NCI-H1092 treated with DMSO at 0.1 percent for 48 hours (cell line): ENCODE measurements at places on chromosomes 12 and 14.

DNA sequence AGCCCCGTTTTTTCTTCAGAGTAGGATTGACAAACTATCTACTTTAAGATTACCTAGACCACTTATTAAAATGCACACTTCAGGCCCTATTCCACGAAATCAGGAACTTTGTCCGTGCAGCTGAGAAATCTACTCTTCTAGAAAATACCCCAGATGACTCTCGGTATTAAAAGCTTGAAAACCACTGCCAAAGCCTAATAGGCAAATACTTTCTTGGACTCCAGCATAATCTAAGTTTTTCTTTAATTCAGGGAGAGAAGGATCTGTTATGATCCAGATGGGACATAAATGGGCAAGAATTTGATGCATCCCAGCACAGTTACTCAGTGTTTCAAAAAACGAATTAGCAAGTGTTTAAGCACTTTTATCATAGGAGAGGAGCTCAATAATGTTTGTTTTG is 94.5 kb downstream of the TMX1 start:
- no peak for DNase-seq

DNA sequence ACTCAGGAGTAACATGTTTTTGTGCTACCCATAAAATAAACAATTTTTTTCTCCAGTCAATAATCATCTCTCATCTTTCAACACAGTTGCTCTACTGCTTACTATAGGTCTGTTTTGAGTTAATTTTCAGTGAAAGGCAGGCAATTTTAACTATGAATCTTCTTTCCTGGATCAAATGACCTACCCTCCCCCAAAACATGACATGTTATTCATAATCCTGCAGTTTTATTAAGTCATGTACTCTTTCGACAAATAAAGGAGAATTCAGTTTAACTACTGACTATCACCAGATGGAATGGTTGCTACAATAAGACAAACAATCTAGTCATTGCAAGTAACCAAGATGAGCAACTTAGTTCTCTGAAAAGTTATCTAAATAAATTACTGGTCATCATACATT is 106.0 kb upstream of the FAR2 start:
- no peak for DNase-seq

GRCh38 chr14:68471964-68472508 is 320.8 kb downstream of the ZFP36L1 start:
- no peak for DNase-seq

GRCh38 chr12:111438481-111438880 is 32.8 kb downstream of the SH2B3 start:
- no peak for DNase-seq

GRCh38 chr12:23083267-23083666 is 458.3 kb downstream of the ETNK1 start:
- DNase-seq, result peak; percentile 8

DNA sequence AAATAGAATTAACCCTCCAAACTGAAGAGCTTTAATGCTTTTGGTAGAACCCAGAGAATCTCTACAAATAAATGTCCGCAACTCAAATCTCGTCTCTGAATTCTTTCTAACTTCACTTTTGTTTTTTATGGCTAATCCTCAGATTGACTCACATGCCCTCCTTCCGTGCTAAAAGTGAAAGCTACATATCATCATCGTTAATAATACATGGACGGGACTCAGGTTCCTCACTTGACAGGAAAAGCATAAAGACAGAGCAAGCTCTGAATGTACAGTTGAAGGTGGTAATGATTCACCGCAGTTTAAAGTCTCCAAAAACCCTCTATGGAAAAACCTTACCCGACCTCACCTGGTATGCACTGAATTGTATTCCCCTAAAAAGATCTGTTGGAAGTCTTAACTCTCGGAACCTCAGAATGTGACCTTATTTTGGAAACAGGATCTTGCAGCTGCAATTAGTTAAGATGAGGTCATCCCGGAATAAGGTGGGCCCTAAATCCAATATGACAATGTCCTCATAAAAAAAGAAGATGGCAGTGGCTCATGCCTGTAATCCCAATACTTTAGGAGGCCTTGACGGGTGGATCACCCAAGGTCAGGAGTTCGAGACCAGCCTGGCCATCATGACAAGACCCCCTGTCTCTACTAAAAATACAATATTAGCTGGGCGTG is 147.4 kb upstream of the FOXN3 start:
- DNase-seq, result no peak

DNA sequence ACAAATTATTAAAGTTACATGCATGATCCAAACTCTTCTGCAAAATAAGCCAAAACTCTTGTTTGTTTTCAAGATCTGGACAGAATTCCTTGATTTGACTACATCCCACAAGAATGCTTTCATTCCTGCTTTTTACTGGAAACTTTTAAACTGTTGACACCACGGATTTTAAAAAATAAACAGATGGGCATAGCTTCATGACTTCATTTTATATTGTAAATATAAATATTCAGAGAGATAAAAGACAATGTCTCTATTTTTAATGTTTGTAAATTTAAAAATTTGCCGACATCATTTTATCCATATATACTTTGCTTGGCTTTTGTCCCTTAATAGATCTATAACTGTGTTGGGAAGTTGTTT is 134.3 kb upstream of the DCN start:
- no peak for DNase-seq

GRCh38 chr14:78399316-78399889 is 229.2 kb downstream of the NRXN3 start:
- no peak for DNase-seq

GRCh38 chr12:126051611-126052107 is 986.4 kb downstream of the AACS start:
- DNase-seq, result no peak

DNA sequence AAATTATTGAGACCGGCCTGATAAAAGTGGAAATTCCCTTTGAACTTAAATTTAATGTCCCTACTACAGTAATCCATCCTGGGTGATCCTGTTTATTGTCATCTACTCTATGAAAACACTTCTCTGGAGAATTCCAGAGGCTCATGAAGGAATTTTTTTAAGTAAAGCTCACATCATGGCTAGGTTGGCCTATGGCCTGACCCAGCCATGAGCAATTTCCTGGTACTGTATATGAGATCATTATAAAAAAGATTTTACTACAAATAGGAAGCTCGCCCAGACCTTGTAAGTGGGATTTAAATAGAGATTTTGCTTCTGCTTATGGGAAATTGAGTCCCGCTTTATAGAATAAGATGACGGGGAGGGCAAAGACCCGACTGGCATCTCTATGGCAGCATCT is 215.5 kb downstream of the DPF3 start:
- no peak for DNase-seq

DNA sequence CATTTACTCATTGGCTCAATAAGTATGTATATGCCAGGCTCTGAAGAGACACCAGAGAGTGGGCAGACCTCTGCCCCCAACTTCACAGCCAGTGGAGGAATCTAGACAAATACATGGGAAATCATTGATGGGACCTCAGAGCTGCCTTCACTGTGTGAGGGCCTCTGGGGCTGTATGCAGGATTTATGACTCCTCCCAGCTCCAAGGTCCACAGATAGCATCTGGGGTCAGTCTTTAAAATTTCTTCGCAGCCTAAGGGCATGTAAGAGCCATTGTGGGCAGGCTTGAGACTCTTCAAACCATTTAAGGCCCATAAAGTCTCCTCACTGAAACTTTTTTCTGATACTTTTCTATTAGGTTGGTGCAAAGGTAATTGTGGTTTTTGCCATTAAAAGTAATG is 125.5 kb downstream of the SPTSSA start:
- no peak for DNase-seq

GRCh38 chr14:61533513-61534255 is 161.6 kb upstream of the HIF1A start:
- no peak for DNase-seq

GRCh38 chr14:23379366-23380196 is 2.7 kb downstream of the CMTM5 start:
- DNase-seq, result peak; percentile 44

GRCh38 chr12:128509170-128509569 is 242.2 kb downstream of the TMEM132C start:
- DNase-seq, result no peak

- DNase-seq, result no peak
Measured at GRCh38 chr12:132618683-132619043, at the start of gene P2RX2. TSS of gene P2RX2 (plus strand) at chr12:132618776. CDS start at chr12:132618817, 41 bp downstream.

DNA sequence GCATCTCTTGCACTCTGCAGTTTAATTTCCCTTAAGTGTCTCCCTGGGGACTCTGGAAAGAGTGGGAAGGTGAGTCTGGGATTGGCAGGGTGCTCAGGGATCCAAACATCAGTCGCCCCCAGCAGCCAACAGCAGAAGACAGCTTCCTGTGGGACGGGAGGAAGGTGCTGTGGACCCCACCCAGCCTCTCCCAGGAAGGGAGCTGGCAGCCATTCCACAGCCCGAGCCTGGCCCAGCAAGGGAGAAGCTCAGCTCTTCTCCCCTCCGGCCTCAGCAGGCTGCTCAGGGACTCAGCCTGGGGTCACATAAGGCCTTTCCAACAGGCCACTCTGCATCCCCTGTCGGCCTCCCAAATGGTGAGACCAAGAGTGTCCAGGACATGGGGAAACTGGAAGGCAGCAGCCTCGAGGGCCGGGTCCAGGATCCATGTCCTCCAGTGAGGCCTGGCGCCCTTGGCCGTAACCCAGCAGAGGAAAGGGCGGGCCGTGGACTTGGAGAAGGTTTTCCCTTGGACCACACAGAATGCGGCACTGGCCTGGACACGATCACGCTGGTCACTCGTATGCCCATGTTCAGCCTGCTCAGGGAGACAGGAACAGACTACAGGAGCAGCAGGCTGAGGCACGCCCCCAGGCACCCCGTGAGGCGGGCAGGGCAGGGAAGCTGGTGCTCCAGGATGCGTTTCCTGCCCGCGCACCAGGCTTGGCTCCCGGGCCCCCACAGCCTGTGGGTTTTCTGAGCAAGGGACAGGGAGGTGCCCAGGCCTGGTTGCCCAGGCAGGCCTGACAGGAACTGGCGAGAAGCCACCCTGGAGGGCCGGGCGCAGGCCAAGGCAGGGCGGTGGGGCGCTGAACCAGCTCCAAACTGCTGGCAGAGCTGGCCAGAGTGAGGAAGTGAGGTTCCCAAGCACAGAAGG is 3.5 kb downstream of the XRCC3 start:
- no peak for DNase-seq

GRCh38 chr12:47941871-47942613 is 21.4 kb upstream of the TMEM106C start:
- DNase-seq, result peak; percentile 17
